Kidney (tissue), 22 donors: ENCODE measurements at places on chromosomes 11 and 22.

DNA sequence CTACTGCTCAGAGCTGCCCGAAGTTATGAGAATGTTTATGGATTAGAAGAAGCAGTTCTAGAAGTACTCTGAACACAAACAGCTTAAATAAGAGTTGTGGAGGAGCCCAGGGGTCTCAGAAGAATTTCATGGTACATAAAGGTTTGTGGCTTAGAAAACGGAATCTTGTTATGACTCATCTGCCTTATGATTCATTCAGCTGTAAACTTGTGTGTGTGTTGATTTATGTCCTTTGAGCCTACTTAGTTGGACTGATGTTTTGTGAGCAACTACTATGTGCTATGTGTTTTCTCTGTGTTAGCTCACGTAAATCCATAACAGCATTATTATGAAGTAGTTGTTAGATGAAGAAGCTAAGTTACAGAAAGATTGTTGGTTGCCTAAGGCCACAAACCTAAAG, 203.7 kb downstream of the PGR start:
- H3K4me1 ChIP-seq: no peaks in the 10 kb centered on the region
- no peaks in the 10 kb centered on the region for H3K27me3 ChIP-seq
- no peak overlapping the region for H3K27ac ChIP-seq
- H3K4me3 ChIP-seq: no peak overlapping the region
- no peaks in the 10 kb centered on the region for H3K36me3 ChIP-seq

- no peak overlapping the region for H3K4me3 ChIP-seq
- no peaks in the 10 kb centered on the region for H3K4me1 ChIP-seq
- H3K27me3 ChIP-seq: no peaks in the 10 kb centered on the region
- H3K27ac ChIP-seq: no peak overlapping the region
- H3K36me3 ChIP-seq: no peaks in the 10 kb centered on the region
Measured at GRCh38 chr11:84543367-84544159, 1083.6 kb downstream of the DLG2 start.

DNA sequence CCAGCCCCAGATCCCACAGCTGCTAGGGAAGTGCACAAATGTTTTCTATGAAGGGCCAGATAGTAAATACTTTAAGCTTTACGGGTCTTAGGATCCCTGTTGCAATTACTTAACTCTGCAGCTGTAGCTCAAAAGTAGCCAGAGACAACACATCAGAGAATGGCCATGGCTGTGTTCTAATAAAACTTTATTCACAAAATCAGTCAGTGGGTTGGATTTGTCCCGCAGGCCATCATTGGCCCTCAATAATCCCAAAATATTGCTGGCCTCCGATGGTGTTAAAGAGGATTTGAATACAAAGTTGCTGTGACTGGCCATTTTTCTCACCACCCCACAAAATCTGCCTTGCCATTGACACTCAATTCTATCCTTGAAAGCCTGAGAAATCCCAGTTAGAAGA, 49.6 kb downstream of the ISX start:
- no peak for DNase-seq
- no peaks in the 10 kb centered on the region for H3K36me3 ChIP-seq
- no peaks in the 10 kb centered on the region for H3K4me1 ChIP-seq
- H3K4me3 ChIP-seq: no peak overlapping the region
- H3K27ac ChIP-seq: no peak overlapping the region

- DNase-seq: no peak
- H3K27ac ChIP-seq: no peak overlapping the region
- no peaks in the 10 kb centered on the region for H3K4me1 ChIP-seq
- H3K4me3 ChIP-seq: no peak overlapping the region
Measured at GRCh38 chr11:124210421-124210820, 27.3 kb downstream of the OR10D3 start.

DNA sequence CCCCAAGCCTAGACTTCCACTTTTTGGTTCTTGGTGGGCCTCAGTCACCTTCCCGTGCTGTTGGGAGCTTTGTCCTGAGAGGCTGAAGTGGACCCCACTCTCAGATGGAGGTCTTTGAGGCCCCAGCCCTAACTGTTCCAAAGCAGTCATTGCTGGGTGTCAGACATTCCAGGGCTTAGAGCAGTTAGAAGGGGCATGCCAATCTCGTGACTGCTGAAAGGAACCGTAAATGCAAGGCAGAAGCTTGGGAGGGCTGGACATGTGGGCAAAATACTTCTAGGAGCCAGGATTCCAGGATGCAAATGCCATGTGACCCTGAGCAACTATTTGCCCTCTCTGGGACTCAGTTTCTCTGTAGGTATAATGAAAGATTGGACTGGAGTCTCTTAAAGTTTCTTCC, 118.8 kb upstream of the CRYBB3 start:
- no peaks in the 10 kb centered on the region for H3K36me3 ChIP-seq
- H3K27me3 ChIP-seq: no peaks in the 10 kb centered on the region
- no peak for DNase-seq
- H3K4me3 ChIP-seq: no peak overlapping the region

DNA sequence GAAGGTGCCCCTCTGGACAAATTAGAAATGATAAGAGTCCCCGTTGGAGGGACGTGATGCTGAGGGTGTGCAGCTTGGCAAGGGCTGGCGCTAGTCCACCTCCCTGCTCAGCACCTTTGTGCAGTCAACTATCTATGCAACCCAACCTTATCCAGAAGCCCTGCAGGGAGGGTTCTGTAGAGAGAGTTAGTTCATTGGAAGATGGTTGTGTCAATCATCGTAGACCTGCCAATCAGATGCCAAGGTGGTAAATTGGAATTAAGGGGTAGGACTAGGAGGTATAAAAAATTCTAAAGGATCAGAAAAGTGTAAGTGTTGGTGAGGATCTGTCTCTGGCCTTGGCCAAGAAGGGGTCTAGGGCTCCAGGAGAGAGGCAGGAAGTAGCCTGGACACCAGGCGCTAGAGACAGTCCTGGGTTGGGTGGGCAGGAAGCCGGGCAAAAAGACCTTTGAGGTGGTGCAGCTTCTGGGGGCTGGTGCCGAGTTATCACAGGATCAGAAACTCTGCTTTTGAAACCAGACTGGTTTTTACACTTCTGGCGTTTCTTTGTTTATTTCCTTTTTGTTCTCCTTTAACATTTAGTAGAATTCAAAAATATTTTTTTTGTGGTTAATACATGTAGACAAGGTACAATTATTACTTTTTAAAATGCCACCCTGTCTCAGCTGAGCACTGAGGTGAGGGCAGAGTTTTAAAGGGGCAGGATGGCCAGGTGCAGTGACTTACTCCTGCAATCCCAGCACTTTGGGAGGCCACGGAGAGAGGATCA, 1.6 kb downstream of the C1QTNF6 start:
- H3K27me3 ChIP-seq: no peaks in the 10 kb centered on the region
- no peak overlapping the region for H3K4me3 ChIP-seq
- DNase-seq: peak; percentile 52
- H3K27ac ChIP-seq: no peak overlapping the region
- no peaks in the 10 kb centered on the region for H3K36me3 ChIP-seq

GRCh38 chr11:86072211-86072610, 3.3 kb upstream of the PICALM start:
- H3K4me3 ChIP-seq: no peak overlapping the region
- no peaks in the 10 kb centered on the region for H3K27me3 ChIP-seq
- no peaks in the 10 kb centered on the region for H3K36me3 ChIP-seq
- DNase-seq: no peak

DNA sequence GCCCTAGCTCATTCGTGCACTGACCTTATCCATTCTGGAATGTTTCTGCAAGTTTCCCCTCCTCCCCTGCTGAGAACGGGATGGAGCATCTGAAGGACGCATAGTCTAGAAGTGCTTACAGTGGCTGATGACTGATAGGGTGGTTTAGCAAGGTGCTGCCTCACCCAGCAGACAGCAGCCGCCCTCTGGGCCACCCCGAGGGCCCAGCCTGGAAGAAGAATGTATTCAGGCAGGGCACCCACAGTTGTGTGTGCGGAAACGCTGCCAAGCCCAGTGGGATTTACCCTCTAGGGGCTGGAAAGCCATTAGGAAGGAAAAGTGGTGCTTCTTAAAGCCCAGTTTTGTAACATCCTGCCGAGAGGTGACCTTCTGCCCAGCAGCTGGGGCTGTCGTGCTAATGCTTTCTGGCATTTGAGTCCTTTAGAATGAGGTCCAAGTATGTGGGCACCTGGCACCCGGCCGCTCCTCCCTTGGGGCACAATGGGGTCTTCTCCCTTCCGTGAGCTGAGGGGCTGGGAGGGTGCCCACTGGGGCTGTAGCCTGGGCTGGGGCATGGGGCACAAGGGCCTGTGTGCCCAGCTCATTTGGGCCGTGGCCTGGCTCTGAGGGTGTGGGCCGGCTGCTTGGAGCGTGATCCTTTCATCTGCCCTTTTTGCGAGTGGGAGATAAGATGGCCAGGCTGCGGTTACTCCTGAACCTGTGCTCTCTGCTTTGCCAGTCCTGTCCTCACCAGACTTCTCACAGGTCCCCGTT, 14.4 kb downstream of the FBLN1 start:
- peaks cover 3% of the 10 kb centered on the region for H3K4me1 ChIP-seq
- H3K27me3 ChIP-seq: no peaks in the 10 kb centered on the region
- no peak overlapping the region for H3K4me3 ChIP-seq
- no peaks in the 10 kb centered on the region for H3K36me3 ChIP-seq
- H3K27ac ChIP-seq: no peak overlapping the region

DNA sequence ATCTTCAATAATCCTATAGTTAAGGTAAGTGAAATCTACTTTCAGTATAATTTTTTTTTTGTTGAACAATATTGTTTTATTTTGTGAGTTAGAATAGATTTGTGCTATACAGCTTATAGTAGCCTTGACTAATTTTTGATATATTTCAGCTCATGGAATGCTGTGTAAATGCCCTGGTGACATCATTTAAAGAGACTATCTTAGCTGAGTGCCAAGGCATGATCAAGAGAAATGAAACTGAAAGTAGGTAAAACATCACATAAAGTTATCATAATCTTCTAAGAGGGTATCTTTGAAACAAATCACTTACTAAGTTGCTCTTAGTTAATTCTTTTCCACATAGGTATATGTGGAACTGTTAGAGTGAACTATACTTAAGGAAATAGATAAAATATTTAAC, 51.4 kb upstream of the ACAT1 start:
- H3K27ac ChIP-seq: no peak overlapping the region
- no peaks in the 10 kb centered on the region for H3K36me3 ChIP-seq
- H3K4me3 ChIP-seq: no peak overlapping the region
- no peak for DNase-seq

DNA sequence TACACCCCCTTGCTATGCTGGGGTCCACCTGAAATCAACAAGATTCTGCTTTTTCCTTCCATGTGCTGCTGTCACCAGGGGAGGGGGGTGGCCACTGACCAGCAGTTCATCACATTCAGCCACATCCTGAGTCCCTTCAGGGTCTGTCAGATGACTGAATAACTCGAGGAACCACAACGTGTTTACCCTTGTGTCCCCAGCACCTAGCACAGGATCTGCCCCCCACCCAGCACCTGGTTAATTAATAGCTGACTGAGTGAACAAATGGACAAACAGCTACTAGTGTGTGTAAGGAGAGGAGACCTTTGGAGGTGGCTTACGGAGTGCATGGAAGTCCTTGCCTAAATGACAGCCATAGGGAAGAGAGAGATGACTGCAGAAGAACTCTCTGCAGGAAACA, 119.5 kb upstream of the NCAM1 start:
- no peak overlapping the region for H3K4me3 ChIP-seq
- no peaks in the 10 kb centered on the region for H3K27me3 ChIP-seq
- DNase-seq: peak; percentile 63

DNA sequence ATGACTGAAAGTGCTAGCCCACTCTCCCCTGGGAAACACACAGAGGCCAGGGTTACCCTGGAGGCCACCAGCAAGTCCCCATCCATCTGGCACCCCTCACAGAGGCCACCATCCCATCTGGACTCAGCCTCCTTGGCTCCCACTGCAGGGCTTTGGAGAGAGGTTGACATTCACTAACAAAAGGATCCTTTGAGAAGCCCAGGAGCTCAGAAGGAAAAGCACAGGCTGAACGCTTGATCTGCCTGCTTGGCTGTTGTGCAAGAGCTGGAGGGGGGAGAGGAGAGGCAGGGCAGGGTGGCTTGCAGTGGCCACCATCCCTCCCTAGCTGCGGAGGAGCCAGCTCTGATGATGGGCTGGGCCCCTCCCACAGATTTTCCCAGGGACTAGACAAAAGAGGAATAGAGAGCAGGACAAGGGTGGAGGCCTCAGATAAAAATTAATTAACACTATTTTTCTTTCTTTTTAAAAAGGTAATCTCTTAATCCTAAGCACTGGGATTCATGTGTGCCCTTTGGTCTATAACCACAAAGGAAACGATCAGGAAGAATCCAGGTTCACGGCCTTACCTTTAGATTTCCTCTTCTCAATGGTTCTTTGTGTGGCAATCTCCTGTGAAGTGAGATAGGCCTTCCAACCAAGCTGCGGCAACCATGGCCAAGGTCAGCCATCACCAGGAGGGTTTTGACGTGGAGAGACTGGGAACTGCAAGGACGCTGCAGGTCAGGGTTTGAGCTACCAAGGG, 154.7 kb downstream of the BARX2 start:
- DNase-seq: no peak
- no peak overlapping the region for H3K27ac ChIP-seq
- no peaks in the 10 kb centered on the region for H3K27me3 ChIP-seq

- no peak overlapping the region for H3K27ac ChIP-seq
- no peaks in the 10 kb centered on the region for H3K27me3 ChIP-seq
- no peak overlapping the region for H3K4me3 ChIP-seq
- peaks cover 9% of the 10 kb centered on the region for H3K36me3 ChIP-seq
- no peak for DNase-seq
Measured at GRCh38 chr11:16817351-16817750, 78.9 kb downstream of the C11orf58 start.

- no peaks in the 10 kb centered on the region for H3K36me3 ChIP-seq
- no peak overlapping the region for H3K4me3 ChIP-seq
- H3K27me3 ChIP-seq: no peaks in the 10 kb centered on the region
- H3K27ac ChIP-seq: no peak overlapping the region
- DNase-seq: no peak
Measured at GRCh38 chr11:13051257-13051656, 42.1 kb downstream of the RASSF10 start.

- no peak for DNase-seq
- H3K4me1 ChIP-seq: no peaks in the 10 kb centered on the region
- no peak overlapping the region for H3K27ac ChIP-seq
- no peaks in the 10 kb centered on the region for H3K27me3 ChIP-seq
- no peak overlapping the region for H3K4me3 ChIP-seq
- peaks cover 11% of the 10 kb centered on the region for H3K36me3 ChIP-seq
Measured at GRCh38 chr11:9895006-9895405, 231.1 kb downstream of the SWAP70 start.
